Activated naive CD8-positive, alpha-beta T cell treated with anti-CD3 and anti-CD28 coated beads for 36 hours (primary cell): ENCODE measurements at places on chromosomes 6 and 20. TPM values are rescaled to one million over a fixed set of nuclear protein-coding genes. Genes with fewer than 3 reads are reported as not detected.

- no peak for DNase-seq
Observed at GRCh38 chr20:49207076-49207475, 12.1 kb upstream of the DDX27 start.

GRCh38 chr6:139829576-139829975 lies 455.1 kb upstream of the CITED2 start:
- DNase-seq = no peak

- DNase-seq = no peak
Observed at GRCh38 chr6:113363048-113363798, 493.9 kb upstream of the MARCKS start.

DNA sequence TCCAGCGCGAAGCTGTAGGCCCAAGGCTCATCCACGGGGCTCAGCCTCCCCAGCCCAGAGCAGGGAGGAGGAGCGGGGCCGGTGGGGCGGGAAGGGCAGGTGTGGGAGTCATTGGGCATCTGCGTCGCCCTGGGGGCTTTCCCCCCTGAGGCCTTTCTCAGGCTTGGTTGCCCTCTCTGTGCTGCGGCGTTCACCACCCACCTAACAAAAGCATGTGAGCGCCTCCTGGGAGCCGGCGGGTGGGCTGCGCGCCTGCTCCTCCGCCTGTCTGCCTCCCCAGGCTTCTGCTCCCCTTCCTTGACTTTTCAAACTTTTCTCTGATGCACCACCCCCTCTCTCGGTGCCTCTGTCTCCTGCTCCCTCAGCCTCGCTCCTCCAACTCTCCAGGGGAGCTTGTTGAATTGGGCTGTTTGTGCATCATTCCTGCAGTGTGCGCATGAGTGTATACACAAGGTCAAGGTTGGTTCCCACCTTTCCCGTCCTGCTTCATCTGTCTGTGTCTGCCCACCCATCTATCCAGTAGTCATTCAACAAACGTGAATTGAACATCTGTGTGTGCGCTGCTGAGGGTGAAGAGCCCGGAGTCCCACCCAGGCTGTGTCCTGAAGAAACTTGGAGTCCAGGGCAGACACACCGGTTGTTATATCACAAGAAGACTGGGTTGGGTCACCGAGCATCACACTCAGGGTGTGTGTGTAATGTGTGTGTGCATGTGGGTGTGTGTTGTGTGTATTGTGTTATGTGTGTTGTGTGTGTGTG lies 82.4 kb upstream of the NNAT start:
- no peak for DNase-seq

- DNase-seq = no peak
Observed at GRCh38 chr20:43538878-43539700, 19.7 kb upstream of the SGK2 start.

CPXM1 gene
- total RNA-seq = 4.3 TPM

LTB gene
- total RNA-seq = 273 TPM

SSTR4 gene
- not detected for total RNA-seq

DAAM2 gene
- not detected for total RNA-seq

DDRGK1 gene
- 58.8 TPM for total RNA-seq
